Hematopoietic multipotent progenitor cell treated with erythropoietin and hydrocortisone succinate and interleukin-3 and kit ligand, for 4 days (in vitro differentiated cells): ENCODE measurements at places on chromosomes 5 and 9.
A peak's percentile ranks its signal among the peaks of the same experiment; 100 is the strongest.

DNA sequence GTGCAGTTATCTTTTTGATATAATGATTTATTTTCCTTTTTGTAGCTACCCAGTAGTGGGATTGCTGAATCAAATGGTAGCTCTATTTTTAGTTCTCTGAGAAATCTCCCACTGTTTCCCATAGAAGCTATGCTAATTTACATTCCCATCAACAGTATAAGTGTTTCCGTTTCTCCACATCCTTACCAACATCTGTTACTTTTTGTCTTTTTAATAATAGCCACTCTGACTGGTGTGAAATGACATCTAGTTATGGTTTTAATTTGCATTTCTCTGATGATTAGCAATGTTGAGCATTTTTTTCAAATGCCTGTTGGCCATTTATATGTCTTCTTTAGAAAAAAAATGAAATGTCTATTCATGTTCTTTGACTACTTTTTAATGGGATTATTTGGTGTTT is 94.7 kb downstream of the SERINC5 start:
- DNase-seq: no peak

- DNase-seq: peak; percentile 89
These were observed 9.5 kb downstream of the CXXC5 start for GRCh38 chr5:139657363-139658321.

DNA sequence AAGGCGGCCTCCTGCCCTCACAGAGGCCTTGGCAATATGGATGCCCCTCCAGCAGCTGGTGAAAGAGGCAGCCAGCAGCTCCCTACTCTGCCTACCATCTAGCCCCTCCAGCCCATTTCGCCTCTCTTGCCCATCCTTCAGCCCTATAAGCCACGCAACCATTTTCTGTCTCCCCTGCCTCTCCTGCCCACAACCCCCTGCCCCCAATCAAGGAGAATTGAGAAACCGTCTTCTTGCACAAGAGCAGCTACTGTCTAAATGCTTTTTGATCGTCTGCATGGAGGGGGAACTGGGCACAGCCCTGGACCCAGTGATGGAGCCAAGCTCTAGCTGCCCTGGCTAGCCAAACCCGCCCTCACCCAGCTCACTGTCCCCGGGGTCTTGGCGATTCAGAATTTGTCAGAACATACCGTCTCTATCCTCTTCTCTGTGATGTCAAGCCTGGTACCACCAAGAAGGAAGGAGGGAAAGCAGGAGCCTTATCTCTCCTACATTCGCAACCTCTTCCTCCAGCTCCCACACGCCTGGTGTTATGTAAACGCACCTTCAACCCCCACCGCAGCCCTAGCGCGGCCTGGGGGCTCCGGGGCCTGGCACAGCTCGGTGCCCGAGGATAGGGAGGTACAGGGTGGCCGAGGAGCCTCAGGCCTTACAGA is 1.2 kb downstream of the SPRY4 start:
- DNase-seq: peak; percentile 37

- DNase-seq: no peak
These were observed 288.1 kb downstream of the NNT start for GRCh38 chr5:43891112-43891511.

- no peak for DNase-seq
These were observed 285.2 kb downstream of the DMRTA1 start for GRCh38 chr9:22731786-22732185.

- peak; percentile 35 for DNase-seq
These were observed 394.9 kb downstream of the GADD45G start for GRCh38 chr9:89999534-90000370.

DNA sequence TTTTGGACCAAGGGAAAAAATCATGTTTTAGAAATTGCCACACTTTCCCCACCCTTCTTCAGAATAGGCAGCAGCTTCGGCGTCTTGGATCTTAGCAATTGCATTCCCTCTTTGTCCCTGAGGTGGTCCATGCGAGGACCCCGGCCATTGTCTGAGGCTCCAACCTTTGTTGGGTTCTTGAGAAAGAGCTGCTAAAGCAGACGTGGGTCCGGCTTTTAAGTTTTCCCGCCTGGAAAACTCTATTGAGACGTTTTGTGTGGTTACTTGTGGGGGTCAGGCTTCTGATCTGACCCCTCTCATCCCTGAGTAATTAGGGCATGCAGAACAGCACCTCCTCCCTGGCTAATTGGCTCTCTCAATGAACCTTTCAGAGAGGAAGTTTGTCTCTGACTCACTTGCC is 509.6 kb upstream of the TNC start:
- DNase-seq: no peak

DNA sequence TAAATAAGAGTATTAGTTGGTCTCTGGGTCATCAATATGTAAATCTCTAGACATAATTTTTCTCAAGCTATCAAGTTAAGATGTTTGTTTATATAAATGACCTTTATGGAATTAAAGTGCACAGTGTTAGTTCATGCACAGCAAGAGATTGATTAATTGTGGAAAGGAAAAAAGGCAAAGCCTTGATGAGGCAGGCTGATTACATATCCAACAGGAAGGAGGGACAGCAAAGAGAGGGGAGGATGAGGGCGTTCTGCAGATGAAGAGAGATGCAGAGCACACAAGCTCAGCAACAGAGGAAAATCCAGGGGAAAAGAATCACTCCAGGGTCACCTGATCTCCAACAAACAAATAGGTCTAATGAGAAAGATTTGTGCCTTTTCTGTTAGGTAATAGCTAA is 16.5 kb downstream of the NTRK2 start:
- DNase-seq: no peak

GRCh38 chr5:73312146-73312871 is 136.3 kb downstream of the FOXD1 start:
- DNase-seq: peak; percentile 81

GRCh38 chr9:3858961-3859360 is 333.2 kb upstream of the RFX3 start:
- DNase-seq: no peak

DNA sequence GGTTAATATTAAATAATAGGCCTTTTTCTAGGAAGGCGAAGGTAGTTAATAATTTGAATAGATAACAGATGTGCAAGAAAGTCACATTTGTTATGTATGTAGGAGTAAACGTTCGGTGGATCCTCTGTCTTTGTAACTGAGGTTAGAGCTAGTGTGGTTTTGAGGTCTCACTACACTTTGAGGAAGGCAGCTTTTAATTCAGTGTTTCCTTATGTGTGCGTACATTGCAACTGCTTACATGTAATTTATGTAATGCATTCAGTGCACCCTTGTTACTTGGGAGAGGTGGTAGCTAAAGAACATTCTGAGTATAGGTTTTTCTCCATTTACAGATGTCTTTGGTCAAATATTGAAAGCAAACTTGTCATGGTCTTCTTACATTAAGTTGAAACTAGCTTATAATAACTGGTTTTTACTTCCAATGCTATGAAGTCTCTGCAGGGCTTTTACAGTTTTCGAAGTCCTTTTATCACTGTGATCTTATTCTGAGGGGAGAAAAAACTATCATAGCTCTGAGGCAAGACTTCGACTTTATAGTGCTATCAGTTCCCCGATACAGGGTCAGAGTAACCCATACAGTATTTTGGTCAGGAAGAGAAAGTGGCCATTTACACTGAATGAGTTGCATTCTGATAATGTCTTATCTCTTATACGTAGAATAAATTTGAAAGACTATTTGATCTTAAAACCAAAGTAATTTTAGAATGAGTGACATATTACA is 45.7 kb downstream of the TGFBR1 start:
- peak; percentile 61 for DNase-seq

- peak; percentile 77 for DNase-seq
These were observed 10.1 kb downstream of the ATG12 start for GRCh38 chr5:115831163-115831768.

GRCh38 chr5:61720829-61721228 is 388.8 kb downstream of the ZSWIM6 start:
- DNase-seq: no peak

DNA sequence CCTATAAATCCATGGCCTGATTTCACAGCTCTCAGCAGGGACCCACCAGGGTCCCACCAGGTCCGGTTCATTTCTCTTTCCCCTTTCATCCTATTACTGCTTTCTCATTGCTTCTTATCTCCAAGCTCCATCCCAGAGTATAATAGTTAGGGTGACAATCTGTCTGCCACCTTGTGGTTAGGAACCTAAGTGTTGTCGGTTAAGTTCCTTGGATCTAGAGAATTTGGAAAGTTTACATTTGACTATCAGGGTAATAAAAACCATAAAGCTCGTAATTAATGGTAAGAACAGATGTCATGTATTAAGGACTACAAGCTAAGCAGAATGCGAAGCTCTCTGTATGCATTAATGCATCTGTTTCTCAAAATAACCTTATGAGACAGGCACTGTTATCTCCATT is 259.1 kb downstream of the SH3GL2 start:
- DNase-seq: peak; percentile 14

- no peak for DNase-seq
These were observed 425.6 kb upstream of the RORB start for GRCh38 chr9:74071502-74071901.

DNA sequence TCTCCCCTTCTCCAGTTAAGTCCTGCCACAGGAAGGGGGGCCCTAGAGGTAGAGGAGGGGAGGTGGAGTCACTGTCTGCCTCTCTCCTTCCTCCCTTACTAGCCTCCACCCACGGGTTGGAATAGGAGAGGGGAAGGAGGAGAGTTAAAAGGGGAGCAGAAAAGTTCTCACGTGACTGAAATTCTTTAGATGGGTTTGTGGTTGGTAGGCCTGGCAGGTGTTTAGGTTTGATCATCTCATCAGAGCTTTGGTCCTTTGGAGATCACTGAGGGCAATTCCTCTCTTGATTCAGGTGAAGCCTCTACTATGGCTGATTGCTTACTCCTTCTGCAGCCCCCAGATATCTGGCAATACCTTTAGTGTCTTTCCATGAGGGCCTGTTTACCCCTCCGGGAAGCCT is 24.9 kb upstream of the C5orf63 start:
- no peak for DNase-seq

DNA sequence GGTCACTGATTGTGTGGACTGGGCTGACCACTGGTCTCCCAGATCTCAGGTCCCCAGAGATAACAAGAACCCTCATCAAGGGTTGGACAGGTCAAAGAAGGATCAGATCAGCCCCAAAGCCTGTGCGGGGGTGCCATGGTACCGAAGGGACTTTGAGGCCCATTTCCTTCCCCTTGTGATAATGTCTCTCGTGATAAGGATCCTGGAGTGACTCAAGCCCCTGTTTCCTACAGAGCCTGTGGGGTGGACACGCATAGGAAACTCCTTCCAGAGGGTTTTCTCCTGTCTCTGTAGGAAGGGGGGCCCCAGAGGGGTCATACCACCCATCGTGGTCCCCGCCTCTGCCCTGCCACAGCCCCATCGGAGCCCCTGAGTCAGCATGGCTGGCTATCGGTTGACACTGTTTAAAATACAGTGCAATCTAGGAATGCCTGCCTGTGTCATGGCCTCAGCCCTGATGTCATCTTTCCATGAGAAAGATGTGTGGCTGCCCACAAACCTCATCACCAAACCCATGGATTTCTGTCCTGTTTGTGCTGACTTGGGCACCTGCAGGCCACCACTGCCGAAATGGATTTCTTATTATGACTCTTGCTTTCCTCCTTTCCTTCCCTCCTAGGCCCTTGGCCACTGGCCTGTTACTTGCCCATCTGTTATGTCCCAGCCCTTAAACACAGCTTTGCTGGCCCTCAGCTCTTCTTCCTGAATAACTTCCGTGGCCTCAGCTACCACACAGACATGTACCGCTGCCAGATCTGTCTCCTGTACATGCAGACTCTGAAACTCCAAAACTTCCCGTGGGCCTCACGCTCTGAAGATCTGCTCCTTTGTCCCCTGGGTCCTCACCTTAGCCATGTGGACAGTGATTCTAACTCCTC is 2.9 kb upstream of the CSF2 start:
- peak; percentile 59 for DNase-seq

- no peak for DNase-seq
These were observed 298.0 kb upstream of the PAPPA start for GRCh38 chr9:115855458-115856133.

- DNase-seq: peak; percentile 48
These were observed 182.0 kb upstream of the MOCS2 start for GRCh38 chr5:53291528-53291927.

- peak; percentile 82 for DNase-seq
These were observed 34.6 kb upstream of the NEK6 start for GRCh38 chr9:124222918-124223720.

DNA sequence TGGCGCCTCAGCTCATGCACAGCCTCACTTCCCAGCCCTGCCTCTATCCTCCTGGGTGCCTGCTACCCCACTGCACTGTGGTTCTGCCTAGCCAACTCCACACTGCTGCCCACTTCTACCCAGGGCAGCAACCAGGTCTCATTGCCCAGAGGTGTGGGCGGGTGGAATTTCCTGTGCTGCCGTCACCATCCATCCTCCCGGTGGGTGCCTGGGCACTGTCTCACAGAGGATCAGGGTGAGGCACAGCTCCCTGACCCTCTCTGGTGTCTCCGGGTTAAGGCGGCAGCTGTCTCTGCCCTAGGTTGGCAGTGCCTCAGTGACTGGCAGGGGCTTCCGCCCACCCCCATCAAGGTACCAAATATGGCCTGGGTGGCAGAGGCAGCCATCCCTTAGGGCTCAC is 4.3 kb upstream of the MTMR12 start:
- DNase-seq: no peak
